Activated CD4-positive, alpha-beta T cell treated with anti-CD3 and anti-CD28 coated beads for 4 hours (primary cell): ENCODE measurements at places on chromosomes 4 and X.

GRCh38 chr4:29013341-29013740 lies 1706.8 kb upstream of the PCDH7 start:
- DNase-seq, result no peak

DNA sequence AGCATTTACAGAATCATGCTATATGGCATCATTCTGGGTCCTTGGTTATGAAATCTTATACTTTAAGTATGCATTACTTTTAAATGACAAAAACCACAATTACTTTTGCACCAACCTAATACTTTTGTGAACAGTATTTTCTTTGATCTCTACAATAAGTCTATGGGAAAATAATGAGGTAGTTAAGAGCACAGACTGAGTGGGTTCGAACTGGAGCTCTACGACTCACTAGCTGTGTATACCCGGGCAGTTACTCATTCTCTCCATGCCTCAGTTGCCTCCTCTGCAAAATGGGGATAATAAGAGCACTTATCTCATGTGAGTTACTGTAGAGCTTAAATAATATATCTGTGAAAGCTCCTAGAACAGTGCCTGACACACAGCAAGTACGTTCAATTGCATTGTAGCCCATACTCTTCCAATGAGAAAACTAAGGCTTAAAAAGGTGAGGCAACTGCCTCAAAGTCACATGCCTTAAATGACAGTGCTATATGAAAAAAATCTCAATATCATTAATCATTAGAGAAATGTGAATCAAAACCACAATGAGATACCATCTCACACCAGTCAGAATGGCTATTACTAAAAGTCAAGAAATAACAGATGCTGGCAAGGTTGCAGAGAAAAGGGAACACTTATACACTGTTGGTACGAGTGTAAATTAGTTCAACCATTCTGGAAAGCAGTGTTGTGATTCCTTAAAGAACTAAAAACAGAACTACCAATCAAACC lies 151.5 kb downstream of the CHIC2 start:
- no peak for DNase-seq

- DNase-seq, result no peak
Observed at GRCh38 chrX:41837270-41837944, 85.9 kb downstream of the CASK start.

DNA sequence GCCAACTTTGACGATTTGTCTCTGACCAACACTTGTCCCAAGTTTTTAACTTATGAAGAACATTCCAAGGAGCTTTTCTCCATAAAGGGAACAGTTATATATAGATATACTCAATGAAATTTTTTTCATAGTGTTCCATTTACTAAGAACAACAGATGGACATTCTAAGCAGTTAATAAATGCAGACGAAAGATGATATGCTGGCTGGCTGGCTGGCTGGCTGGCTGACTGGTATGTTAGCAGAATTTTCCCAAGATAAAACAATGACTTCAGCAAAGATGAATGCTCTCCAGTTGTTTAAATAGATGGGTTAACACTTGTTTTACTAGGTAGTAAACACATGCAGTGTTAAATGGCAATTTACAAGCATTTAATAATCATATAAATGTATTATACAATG lies 62.2 kb downstream of the SPANXN3 start:
- DNase-seq, result no peak

DNA sequence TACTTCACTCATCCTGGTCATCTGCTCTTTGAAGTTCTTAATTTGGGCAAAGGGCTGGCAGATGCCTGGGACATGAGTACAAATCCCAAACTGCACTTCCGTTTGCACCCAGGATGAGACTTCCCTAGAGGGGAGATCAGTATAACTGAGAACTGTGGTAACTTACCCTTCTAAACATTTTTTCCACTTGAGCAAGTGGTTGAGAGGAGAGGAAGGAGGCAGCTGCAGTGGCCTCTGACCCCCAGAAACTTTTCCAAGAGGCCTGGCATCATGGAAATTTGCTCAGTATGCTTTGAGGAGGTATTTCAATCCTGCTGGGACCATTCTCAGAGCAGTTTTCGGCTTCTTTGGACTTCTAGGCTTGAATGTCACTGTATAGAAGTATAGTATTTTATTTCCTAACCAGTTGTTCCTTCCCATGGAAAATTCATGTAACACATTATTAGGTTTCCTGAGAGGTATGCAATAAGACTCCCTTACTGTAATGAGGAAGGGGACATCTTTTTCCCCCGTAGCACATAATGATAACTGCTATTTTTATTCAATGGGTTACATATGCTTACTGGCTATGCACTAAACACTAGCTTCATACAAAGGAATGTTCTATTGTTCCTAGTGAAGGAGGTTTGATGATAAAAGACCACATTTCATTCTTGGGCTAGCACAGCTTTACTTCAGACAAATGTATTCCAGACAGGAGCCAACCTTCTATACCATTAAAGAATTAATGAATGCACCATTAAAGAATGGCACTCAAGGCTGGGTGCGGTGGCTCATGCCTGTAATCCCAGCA lies 129.3 kb downstream of the SHROOM3 start:
- DNase-seq, result no peak

GRCh38 chr4:173432430-173432829 lies 33.5 kb upstream of the SCRG1 start:
- no peak for DNase-seq

- DNase-seq, result no peak
Observed at GRCh38 chrX:24243692-24244091, 70.2 kb downstream of the SUPT20HL2 start.

DNA sequence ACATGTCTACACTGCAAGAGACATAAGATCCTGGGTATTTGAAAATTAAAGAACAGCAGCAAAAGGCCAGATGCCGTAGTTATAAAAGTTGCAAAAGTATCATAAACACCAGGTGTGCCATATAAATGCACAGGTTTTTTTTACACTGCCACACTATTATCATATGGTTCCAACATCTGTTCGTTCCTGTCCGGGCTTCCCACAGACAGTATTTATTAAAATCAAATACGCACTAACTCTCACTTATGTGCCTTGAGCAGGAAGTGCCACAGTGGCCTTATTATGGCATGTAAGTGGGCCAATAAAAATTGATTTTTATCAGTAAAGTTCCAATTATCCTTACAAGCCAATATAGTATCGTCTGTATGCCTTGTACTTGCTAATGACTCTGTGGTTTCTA lies 873.2 kb downstream of the RPA4 start:
- DNase-seq, result no peak

GRCh38 chr4:3440979-3441500 lies 728 bp upstream of the HGFAC start:
- DNase-seq, result no peak

DNA sequence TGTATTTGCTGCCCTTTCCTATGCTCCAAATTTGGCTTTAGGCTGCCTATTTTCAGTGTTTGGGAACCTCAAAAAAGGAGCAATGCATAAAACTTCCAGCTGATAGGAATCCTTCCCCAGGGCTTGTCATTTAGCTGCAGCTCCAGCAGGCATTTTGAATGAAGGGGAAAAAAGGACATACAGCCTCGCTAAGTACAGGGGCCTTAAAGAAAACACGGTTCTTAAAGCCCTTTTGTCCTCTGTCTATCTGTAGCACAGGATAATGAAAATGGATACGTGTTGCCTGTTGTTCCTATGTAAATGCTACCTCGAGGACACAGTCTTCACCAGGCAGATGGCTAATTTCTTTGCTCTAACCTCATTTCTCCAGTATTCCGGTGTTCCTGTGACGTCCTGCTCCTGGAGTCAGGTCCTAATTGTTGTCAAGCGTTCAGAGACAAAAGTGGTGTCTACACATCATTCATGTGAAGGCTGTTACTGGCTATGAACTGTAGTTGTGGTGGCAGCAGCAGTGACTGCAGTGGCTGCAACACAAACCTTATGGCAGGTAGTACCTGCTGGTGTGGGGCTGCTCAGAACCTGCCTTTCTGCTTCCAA lies 117.4 kb downstream of the MGST2 start:
- no peak for DNase-seq

DNA sequence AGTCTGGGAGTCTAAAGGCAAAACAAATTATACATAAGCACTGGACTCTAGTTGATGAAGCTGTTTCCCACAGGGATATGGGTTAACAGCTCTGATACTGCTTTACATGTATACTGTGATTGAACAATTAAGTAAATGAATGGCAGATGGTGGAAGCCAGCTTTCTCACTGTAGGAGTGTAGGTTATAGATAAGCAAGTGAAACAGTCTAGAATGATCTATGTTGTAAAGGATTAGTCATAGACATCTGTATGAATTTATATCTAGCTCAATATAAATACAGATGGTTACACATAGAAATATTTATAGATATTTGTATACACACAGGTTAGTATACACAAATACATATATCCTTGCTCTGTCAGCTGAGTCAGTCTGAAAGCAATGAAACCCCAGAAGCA lies 276.1 kb downstream of the PPARGC1A start:
- no peak for DNase-seq

DNA sequence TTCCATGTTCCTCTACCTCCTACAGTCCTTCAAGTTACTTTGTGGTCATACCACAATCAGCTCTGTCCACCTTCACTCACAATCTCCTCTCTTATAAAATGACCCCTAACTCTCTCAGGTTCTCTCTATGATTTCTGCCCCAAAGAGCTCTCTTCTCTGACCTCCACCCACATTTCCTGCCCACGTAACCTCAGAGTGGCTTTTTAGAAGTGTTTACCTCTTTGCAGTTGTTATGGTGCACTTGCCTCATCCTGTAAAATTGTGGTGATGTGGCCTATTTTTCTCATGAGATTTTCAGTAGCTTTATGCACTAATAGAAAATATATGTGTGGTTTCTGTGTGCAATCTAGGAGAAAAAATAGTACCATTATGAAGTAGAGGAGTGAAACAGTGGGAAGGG lies 215.8 kb downstream of the PACRGL start:
- peak; percentile 7 for DNase-seq

GRCh38 chr4:138665851-138666250 lies 349.7 kb upstream of the NOCT start:
- no peak for DNase-seq

- no peak for DNase-seq
Observed at GRCh38 chrX:139194571-139195280, 335.8 kb upstream of the F9 start.

DNA sequence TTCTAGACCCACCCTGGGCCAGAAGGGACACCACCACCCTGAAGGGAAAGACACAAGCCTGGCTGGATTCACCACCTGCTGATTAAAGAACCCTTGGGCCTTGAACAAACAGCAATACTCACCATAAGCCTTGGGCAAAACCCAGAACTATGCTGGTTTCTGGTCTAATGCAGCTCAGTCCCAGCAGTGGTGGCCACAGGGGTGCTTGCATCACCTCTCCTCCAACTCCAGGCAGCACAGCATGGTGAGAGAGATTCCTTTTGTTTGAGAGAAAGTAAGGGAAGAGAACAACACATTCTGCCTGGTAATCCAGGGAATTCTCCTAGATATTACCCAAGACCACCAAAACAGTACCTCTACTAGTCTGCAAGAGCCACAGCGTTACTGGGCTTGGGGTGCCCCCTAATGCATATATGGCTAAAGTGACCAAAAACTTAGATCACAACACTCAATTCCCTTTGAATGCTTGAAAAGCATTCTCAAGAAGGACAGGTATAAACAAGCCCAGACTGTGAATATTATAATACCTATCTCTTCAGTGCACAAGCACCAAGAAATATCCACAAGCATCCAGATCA lies 25.7 kb downstream of the RNF128 start:
- DNase-seq, result no peak

DNA sequence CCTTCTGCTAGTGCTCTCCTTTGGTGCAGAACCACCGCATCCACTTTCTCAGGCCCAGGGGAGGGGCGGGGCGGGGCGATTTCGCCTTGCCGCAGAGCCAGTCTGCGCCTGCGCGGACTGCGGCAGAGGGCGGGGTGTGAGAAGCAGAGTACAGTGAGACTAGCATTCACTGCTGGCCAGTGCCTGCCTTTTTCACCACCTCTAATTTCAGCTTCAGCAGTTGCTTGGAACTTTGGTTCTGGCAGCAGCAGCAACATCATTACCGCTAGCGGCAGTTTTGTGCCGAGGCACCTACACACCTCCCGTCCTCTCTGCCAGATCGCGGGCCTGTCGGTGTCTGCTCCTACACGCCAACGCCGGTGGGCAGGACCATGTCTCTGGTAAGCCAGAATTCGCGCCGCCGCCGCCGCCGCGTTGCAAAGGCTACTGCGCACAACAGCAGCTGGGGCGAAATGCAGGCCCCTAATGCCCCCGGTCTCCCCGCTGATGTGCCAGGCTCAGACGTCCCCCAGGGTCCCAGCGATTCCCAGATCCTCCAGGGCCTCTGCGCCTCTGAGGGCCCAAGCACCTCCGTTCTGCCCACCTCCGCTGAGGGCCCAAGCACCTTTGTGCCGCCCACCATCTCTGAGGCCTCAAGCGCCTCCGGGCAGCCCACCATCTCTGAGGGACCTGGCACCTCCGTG lies at the start of gene MAGEE1:
TSS of gene MAGEE1 (plus strand) at position 151 of the 683 bp plus-strand sequence. CDS start at position 372, 221 bp downstream.
- peak; percentile 76 for DNase-seq

- no peak for DNase-seq
Observed at GRCh38 chr4:20086067-20086798, 165.5 kb upstream of the SLIT2 start.

- no peak for DNase-seq
Observed at GRCh38 chr4:1326751-1327525, 20.1 kb upstream of the UVSSA start.

DNA sequence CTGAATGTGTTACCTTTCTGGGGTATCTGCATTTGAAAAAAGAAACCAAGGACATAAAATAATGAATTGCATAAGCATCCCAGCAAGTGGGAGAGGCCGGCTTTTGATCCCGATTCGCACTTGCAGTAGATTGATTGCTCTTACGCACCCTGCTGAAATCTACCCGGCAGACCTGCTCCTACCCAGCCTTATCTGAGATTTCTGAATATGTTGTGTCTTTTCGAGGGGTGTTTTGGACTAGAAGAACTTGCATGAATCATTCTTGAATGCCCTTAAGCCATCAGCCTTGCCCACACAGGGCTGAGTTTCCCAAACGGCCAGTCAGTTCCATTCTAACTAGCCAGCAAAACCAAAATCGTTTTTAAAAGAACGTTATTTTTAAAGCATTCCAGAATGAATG lies 174.4 kb upstream of the BCOR start:
- no peak for DNase-seq

DNA sequence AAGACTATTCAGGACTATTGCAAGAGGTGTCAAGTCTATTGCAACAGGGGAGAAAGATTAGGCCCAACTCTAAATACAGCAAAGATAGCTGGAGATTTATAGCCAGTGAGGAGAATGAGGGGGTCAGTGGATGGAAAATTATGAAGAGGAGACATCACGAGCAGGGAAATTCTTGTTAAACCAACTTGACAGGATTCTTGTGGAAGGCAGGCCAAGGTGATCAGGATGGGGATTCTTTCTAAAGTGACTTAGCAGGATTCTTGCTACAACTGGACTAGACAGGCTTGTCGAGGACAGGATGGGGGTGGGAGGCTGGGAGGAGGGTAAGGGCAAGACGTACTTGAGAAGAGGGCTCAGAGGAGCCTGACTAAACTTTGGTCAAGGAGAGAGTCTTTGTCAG lies 89.0 kb downstream of the PHEX start:
- DNase-seq, result no peak

DNA sequence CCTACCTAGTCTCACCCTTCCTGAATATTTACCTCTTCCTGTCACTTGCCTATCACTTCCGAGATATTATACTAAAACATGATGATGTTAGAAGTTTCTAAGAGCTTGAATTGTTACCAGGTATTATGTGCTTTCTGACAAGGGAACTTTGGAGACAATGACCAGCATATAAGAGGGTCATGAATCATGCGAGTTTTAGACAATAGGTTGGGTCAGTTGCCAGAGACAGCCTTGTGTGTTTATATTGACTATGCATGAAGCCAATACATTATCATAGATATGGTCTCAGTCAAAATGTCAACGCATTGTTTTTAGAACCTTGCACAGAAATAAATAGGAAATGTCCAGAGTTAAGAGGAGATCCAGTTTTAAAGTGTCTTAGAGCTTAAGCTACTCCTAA lies 116.8 kb downstream of the KLHL4 start:
- no peak for DNase-seq
